Activated T-helper 2 cell treated with anti-CD3 and anti-CD28 coated beads, Interferon-gamma antibody, Interleukin-2, Interleukin-4, amounts not matched to agents 10 μg/mL and 5 μg/mL and 100 μg/mL, durations not matched to agents 14 hours and 24 hours and 36 hours (primary cell): ENCODE measurements at places on chromosomes 3 and 15. TPM values are rescaled to one million over a fixed set of nuclear protein-coding genes. Genes with fewer than 3 reads are reported as not detected.
A peak's percentile ranks its signal among the peaks of the same experiment; 100 is the strongest.

- no peaks in the 10 kb centered on the region for H3K4me1 ChIP-seq
- no peak overlapping the region for H3K4me3 ChIP-seq
- no peak overlapping the region for H3K27ac ChIP-seq
- no peaks in the 10 kb centered on the region for H3K27me3 ChIP-seq
- no peak for DNase-seq
- no peaks in the 10 kb centered on the region for H3K36me3 ChIP-seq
Observed at GRCh38 chr3:24595796-24596195, 101.1 kb upstream of the THRB start.

DNA sequence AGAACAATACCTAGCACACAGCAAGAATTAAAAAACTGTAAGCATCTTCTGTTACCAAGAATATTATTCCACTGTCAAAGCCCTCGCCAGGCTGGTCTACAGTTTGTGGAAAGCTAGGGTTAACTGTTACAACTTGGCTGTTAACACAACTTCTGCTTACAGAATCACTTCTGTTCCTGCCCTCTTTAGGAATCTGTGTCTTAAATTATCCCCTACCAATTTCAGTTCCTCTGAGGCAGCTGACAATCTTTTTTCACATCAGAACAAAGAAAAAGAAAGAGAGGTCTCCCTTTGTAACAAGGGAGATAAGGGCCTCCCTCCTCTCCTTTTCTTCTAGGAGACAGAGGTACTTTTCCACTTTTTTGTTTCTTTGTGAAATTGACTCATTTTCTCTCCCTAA, 188.9 kb downstream of the FMN1 start:
- no peaks in the 10 kb centered on the region for H3K36me3 ChIP-seq
- peaks cover 21% of the 10 kb centered on the region for H3K27me3 ChIP-seq
- H3K4me3 ChIP-seq = no peak overlapping the region
- no peak overlapping the region for H3K27ac ChIP-seq
- DNase-seq = no peak
- no peaks in the 10 kb centered on the region for H3K4me1 ChIP-seq

- H3K27me3 ChIP-seq = peaks cover 9% of the 10 kb centered on the region
- DNase-seq = no peak
- H3K36me3 ChIP-seq = no peaks in the 10 kb centered on the region
- H3K4me1 ChIP-seq = no peaks in the 10 kb centered on the region
Observed at GRCh38 chr3:138099417-138099816, 16.0 kb downstream of the DZIP1L start.

- no peak overlapping the region for H3K27ac ChIP-seq
- H3K36me3 ChIP-seq = no peaks in the 10 kb centered on the region
- no peak overlapping the region for H3K4me3 ChIP-seq
- DNase-seq = no peak
- H3K4me1 ChIP-seq = no peaks in the 10 kb centered on the region
Observed at GRCh38 chr3:39917065-39917773, 107.8 kb downstream of the MYRIP start.

GRCh38 chr15:79221696-79222095, 60.8 kb upstream of the ANKRD34C start:
- no peak overlapping the region for H3K27ac ChIP-seq
- no peaks in the 10 kb centered on the region for H3K36me3 ChIP-seq
- no peak overlapping the region for H3K4me3 ChIP-seq

DNA sequence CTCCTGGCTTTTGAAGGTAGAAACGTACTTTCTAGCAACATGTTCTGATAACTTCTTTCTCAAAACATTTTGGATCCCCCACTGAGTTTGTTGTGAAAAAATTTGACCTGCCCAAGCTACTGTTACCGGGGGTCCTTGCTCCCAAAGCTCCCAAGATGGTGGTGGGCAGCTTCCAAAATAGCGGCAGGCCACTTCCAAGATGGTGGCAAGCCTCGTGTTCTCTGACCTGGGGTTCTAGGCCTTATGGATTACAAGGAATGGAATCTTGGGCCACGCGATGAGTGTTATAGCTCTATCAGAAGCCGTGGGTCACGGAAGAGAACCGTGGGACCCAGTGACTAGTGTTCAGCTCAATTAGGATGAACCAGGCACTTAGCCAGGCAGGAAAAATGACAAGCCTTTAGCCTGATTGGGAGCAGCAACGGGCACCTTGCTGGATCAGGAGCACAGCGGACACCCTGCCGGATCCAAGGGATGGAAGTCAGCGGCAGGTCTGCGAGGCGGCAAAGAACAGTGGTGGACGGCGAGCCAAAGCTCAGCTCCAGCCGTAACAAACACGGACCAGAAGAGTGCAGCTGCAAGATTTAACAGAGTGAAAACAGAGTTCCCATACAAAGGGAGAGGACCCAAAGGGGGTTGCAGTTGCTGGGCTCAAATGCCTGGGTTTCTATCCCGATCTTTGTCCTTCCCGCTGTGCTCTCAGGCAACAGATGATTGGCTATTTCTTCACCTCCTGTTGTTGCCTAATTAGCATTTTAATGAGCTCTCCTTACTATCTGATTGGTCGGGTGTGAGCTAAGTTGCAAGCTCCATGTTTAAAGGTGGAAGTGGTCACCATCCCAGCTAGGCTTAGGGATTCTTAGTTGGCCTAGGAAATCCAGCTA, 133.3 kb downstream of the WDR72 start:
- no peaks in the 10 kb centered on the region for H3K36me3 ChIP-seq
- no peaks in the 10 kb centered on the region for H3K27me3 ChIP-seq
- H3K4me3 ChIP-seq = no peak overlapping the region
- H3K4me1 ChIP-seq = no peaks in the 10 kb centered on the region
- no peak for DNase-seq

- no peak overlapping the region for H3K4me3 ChIP-seq
- H3K27me3 ChIP-seq = no peaks in the 10 kb centered on the region
- H3K36me3 ChIP-seq = peaks cover 14% of the 10 kb centered on the region
Observed at GRCh38 chr3:177110386-177110785, 86.9 kb downstream of the TBL1XR1 start.

- no peaks in the 10 kb centered on the region for H3K36me3 ChIP-seq
- no peak overlapping the region for H3K27ac ChIP-seq
- H3K4me3 ChIP-seq = no peak overlapping the region
- no peaks in the 10 kb centered on the region for H3K4me1 ChIP-seq
- H3K27me3 ChIP-seq = no peaks in the 10 kb centered on the region
- no peak for DNase-seq
Observed at GRCh38 chr15:69555080-69555479, 102.5 kb downstream of the RPLP1 start.

DNA sequence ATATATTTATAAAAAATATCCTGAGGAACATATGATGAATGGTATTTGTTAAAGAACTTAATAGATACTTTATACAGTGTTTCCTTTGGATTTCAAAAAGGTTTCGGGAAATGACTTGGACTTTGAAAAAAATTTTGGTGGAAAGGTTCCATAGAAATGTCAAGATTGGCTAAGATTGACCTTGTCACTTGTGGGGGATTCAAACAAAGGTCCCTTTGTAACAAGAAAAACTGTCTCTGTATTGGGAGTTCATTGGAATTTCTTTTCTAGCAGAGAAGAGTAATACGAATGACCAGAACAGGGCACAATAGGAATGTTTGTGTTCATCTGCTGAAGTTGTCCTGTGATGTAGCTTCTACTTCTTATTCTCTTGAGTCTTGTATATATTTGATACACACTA, 43.2 kb downstream of the ARHGEF26 start:
- H3K4me1 ChIP-seq = no peaks in the 10 kb centered on the region
- H3K27me3 ChIP-seq = peaks cover 2% of the 10 kb centered on the region
- H3K27ac ChIP-seq = no peak overlapping the region
- DNase-seq = no peak
- H3K4me3 ChIP-seq = no peak overlapping the region

DNA sequence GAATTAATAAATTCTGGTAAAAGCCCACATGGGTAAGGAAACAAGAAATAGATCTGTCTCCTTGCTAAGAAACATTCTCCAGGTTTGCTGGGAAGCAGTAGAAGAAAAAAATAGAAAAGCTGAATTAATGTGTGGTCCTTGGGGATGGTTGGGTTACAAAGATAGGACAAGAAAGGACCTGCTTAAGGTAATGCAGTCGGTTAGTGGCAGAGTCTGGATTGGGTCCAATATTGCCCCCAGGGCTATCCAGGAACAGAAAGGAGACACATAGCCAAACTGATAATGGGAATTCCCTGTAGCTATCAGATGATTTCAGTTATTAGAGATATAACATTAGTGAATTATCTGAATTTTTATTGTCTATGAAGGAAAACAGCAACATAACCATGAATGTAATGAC, 584.3 kb downstream of the ROBO1 start:
- H3K4me3 ChIP-seq = no peak overlapping the region
- H3K27me3 ChIP-seq = no peaks in the 10 kb centered on the region
- H3K36me3 ChIP-seq = no peaks in the 10 kb centered on the region
- no peak overlapping the region for H3K27ac ChIP-seq
- H3K4me1 ChIP-seq = no peaks in the 10 kb centered on the region

FGF12 gene
- not detected in 2 replicates for total RNA-seq

FBLN2 gene
- not detected in 2 replicates for total RNA-seq

SLC24A5 gene
- total RNA-seq = not detected in 2 replicates

GRCh38 chr3:45915059-45915439, 28.2 kb upstream of the CXCR6 start:
- H3K27me3 ChIP-seq = peaks cover 44% of the 10 kb centered on the region
- H3K4me1 ChIP-seq = peaks cover 29% of the 10 kb centered on the region
- peaks cover 25% of the 10 kb centered on the region for H3K36me3 ChIP-seq
- peak overlapping the region; percentile 41 for H3K4me3 ChIP-seq
- no peak for DNase-seq

GRCh38 chr15:30882849-30883433, 20.8 kb upstream of the FAN1 start:
- H3K27me3 ChIP-seq = no peaks in the 10 kb centered on the region
- DNase-seq = peak; percentile 22
- H3K4me3 ChIP-seq = no peak overlapping the region

- H3K27ac ChIP-seq = no peak overlapping the region
- no peak overlapping the region for H3K4me3 ChIP-seq
- DNase-seq = no peak
- peaks cover 67% of the 10 kb centered on the region for H3K36me3 ChIP-seq
- H3K4me1 ChIP-seq = peaks cover 4% of the 10 kb centered on the region
Observed at GRCh38 chr15:42730536-42730935, 6.4 kb downstream of the CDAN1 start.

- DNase-seq = no peak
- H3K4me3 ChIP-seq = no peak overlapping the region
- H3K4me1 ChIP-seq = peaks cover 15% of the 10 kb centered on the region
- peaks cover 5% of the 10 kb centered on the region for H3K36me3 ChIP-seq
Observed at GRCh38 chr15:40065166-40065565, 26.2 kb upstream of the SRP14 start.

CCR3 gene
- total RNA-seq = not detected in 2 replicates

CDC25A gene
- 39.1 and 40.5 TPM in 2 replicates for total RNA-seq

RAMAC gene
- total RNA-seq = 21.2 and 22.7 TPM in 2 replicates

DNA sequence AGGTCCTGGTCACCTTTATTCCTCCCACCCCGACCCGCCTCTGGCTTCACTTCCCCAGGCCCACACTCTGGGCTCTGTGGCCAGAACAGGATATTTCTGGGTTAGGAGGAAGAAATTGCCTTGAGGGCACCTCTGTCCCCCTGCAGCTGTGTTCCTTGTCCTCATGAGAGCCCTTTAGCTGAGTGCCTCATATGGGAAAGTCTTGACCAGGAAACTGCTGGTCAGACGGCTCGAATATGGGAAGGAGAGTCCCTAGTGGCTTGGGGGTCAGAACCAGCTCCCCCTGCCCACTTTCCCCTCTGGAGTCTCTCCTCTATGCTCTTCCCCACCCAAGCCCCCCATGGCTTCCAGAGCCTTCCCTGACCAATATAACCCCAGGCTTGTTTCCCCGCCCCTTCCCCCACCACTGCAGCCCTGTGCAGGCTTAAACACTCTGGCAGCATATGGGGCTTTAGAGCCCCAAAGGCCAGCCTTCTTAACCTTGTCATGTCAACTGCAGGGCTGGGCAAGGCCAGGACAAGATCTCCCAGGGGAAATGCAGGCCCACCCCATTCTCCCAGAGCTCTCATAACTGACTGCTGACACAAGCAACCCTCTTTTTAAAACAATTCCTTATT, 36.4 kb downstream of the SEC22C start:
- H3K27ac ChIP-seq = no peak overlapping the region
- H3K27me3 ChIP-seq = no peaks in the 10 kb centered on the region
- H3K36me3 ChIP-seq = peaks cover 11% of the 10 kb centered on the region
- peaks cover under 1% of the 10 kb centered on the region for H3K4me1 ChIP-seq
- DNase-seq = no peak

DNA sequence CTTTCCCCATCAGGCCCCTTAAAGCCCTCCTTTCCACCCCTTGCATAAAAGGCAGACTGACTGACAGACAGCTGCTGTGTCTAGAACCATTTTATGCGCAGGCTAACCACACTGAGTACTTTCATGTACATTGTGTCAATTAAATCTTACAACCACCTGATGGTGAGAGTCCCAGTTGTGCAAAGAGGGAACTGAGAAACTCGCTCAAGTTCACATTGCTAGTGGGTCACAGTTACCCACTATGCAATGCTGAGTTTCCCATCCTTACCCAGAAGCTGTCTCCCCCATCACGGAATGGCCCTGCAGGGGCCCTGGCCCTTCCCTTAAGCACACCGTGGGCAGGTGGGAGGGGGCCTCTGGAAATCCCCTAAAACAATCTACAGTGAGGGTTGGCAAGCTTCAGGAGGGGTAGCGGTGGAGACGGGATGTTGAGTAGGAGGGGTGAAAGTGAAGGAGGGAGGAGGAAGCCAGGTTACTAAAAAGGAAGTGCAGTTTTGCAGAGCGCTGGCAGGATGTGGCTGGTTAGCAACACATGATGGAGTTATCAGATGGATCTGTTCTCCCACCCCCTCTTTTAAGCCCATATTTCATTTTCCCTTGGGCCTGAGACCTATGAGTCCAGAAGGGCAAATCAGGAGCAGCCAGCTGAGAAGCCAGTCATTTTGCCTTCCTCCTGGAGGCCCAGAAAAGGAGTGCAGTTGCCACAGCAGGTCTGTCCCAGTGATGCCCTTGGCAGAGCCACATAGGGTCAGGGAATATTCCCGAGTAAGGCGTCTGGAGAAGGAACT, 30.0 kb downstream of the STARD5 start:
- no peaks in the 10 kb centered on the region for H3K27me3 ChIP-seq
- peak; percentile 76 for DNase-seq
- H3K27ac ChIP-seq = peak overlapping the region; percentile 82
- peak overlapping the region; percentile 80 for H3K4me3 ChIP-seq

PPIP5K1 gene
- 62.4 and 71.6 TPM in 2 replicates for total RNA-seq

SSUH2 gene
- total RNA-seq = 0.18 TPM in 1 of 2 replicates, not detected in the other

VGLL3 gene
- total RNA-seq = not detected in 2 replicates

GRCh38 chr15:40274350-40275274, 8.3 kb downstream of the ANKRD63 start:
- H3K27me3 ChIP-seq = peaks cover 32% of the 10 kb centered on the region
- peaks cover 8% of the 10 kb centered on the region for H3K4me1 ChIP-seq
- H3K27ac ChIP-seq = no peak overlapping the region
- DNase-seq = peak; percentile 82
- H3K36me3 ChIP-seq = no peaks in the 10 kb centered on the region
- H3K4me3 ChIP-seq = no peak overlapping the region
